ENCODE measurements at places on chromosomes 1 and 21. TPM values are rescaled to one million over a fixed set of nuclear protein-coding genes. Genes with fewer than 3 reads are reported as not detected.

ZNF648 gene
- total RNA-seq: not detected

PRAMEF8 gene
- total RNA-seq: not detected

CFAP126 gene
- total RNA-seq: not detected

ICOSLG gene
- total RNA-seq: not detected

HDGF gene
- 264 TPM for total RNA-seq

AGPAT3 gene
- 27.8 TPM for total RNA-seq

ADORA1 gene
- total RNA-seq: 5.6 TPM

PIGM gene
- 3.4 TPM for total RNA-seq

ZNF670 gene
- 5.4 TPM for total RNA-seq

SNAP47 gene
- total RNA-seq: 53.3 TPM

TAS1R3 gene
- total RNA-seq: not detected

ADAMTS1 gene
- total RNA-seq: 58.6 TPM

THRAP3 gene
- total RNA-seq: 67.3 TPM

RIPK4 gene
- 13.1 TPM for total RNA-seq

HES2 gene
- total RNA-seq: 0.47 TPM

SLC25A34 gene
- 0.44 TPM for total RNA-seq

CHIA gene
- not detected for total RNA-seq

ROR1 gene
- 1.1 TPM for total RNA-seq

HCN3 gene
- total RNA-seq: 1.7 TPM

SPRR5 gene
- not detected for total RNA-seq

PDZK1IP1 gene
- 0.81 TPM for total RNA-seq

KRTAP8-1 gene
- total RNA-seq: not detected

LCK gene
- total RNA-seq: 0.12 TPM

CHI3L1 gene
- total RNA-seq: not detected

DMRTA2 gene
- total RNA-seq: 1.4 TPM

CLIC6 gene
- 0.02 TPM for total RNA-seq

ERICH3 gene
- not detected for total RNA-seq

CFHR4 gene
- total RNA-seq: not detected

RNF187 gene
- 38.4 TPM for total RNA-seq

TRIM46 gene
- total RNA-seq: 1.1 TPM

CTTNBP2NL gene
- total RNA-seq: 17.2 TPM

DIO1 gene
- not detected for total RNA-seq

RGS4 gene
- total RNA-seq: 80.4 TPM

SDHC gene
- 44.2 TPM for total RNA-seq

C1orf167 gene
- total RNA-seq: not detected

MTARC1 gene
- 0.59 TPM for total RNA-seq

Data from M059J (cell line).